ENCODE measurements at places on chromosomes 12 and 14. TPM values are rescaled to one million over a fixed set of nuclear protein-coding genes. Genes with fewer than 3 reads are reported as not detected.

Gene TAC3
- polyA plus RNA-seq, result 3.9 TPM

Gene STYK1
- 0.26 TPM for polyA plus RNA-seq

Gene FOXM1
- 59.7 TPM for polyA plus RNA-seq

Gene TRPV4
- 2.2 TPM for polyA plus RNA-seq

Gene TSPAN8
- 6.2 TPM for polyA plus RNA-seq

Gene MARCHF9
- polyA plus RNA-seq, result 8.4 TPM

Gene ACSS3
- 7.5 TPM for polyA plus RNA-seq

Gene RASAL1
- polyA plus RNA-seq, result 5.0 TPM

Gene SERPINA12
- polyA plus RNA-seq, result not detected

Gene GPR135
- polyA plus RNA-seq, result 25.8 TPM

Gene C12orf76
- polyA plus RNA-seq, result 28.7 TPM

Gene KRT77
- 0.33 TPM for polyA plus RNA-seq

Gene MYL2
- 131 TPM for polyA plus RNA-seq

Gene RNU4-1
- polyA plus RNA-seq, result not detected

Gene RD3L
- not detected for polyA plus RNA-seq

Gene PROX2
- polyA plus RNA-seq, result 0.08 TPM

Gene ATP5MC2
- 316 TPM for polyA plus RNA-seq

Gene ARHGEF25
- 18.7 TPM for polyA plus RNA-seq

Gene FLVCR2
- 49.6 TPM for polyA plus RNA-seq

Gene ABCC9
- 2.1 TPM for polyA plus RNA-seq

Gene FIGNL2
- 1.1 TPM for polyA plus RNA-seq

Gene MDM1
- polyA plus RNA-seq, result 36.1 TPM

Gene C12orf56
- polyA plus RNA-seq, result 21.8 TPM

Gene LRP1-AS
- polyA plus RNA-seq, result not detected

Gene RHEBL1
- polyA plus RNA-seq, result 1.5 TPM

Gene SMAGP
- polyA plus RNA-seq, result 16.0 TPM

Gene KLRD1
- 1.6 TPM for polyA plus RNA-seq

Gene CPNE6
- 5.7 TPM for polyA plus RNA-seq

Gene TNFAIP2
- polyA plus RNA-seq, result 92.8 TPM

Gene DCN
- 1,453 TPM for polyA plus RNA-seq

Gene KLRG1
- 2.4 TPM for polyA plus RNA-seq

Gene GAS2L3
- polyA plus RNA-seq, result 10.4 TPM

Gene AVPR1A
- polyA plus RNA-seq, result 1.5 TPM

Gene TMEM52B
- polyA plus RNA-seq, result 0.76 TPM

Gene SLC6A12
- 6.4 TPM for polyA plus RNA-seq

Gene KRT74
- 2.2 TPM for polyA plus RNA-seq

Data from testis (tissue), 5 donors.